Stimulated activated CD8-positive, alpha-beta memory T cell treated with anti-CD3 and anti-CD28 coated beads, Interleukin-15, amount 100 ng/mL, for 48 hours (primary cell): ENCODE measurements at places on chromosomes 1 and 21.

GRCh38 chr1:186623551-186623950 is 56.7 kb downstream of the PTGS2 start:
- no peak for DNase-seq

DNA sequence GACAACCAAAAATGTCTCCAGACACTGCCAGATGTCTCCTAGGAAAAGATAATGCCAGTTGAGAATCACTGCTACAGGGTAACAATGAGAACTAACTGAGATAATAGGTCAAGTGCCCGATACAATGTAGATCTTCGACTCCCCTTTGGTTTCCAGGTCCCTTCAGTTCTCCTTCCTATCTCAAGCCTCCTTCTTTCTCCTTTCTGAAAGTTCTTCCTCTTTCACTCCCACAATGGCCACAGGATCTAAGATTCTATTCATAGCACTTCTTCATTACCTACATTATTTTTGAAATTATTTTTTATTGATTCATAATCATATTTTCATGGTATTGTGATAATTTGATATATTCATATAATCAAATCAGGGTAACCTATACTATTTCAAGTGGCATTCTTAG is 6.3 kb downstream of the PFDN2 start:
- no peak for DNase-seq

GRCh38 chr1:243375596-243375995 is 119.8 kb downstream of the SDCCAG8 start:
- no peak for DNase-seq

- DNase-seq, result no peak
Observed at GRCh38 chr1:76302711-76303339, 228.3 kb downstream of the ST6GALNAC3 start.

DNA sequence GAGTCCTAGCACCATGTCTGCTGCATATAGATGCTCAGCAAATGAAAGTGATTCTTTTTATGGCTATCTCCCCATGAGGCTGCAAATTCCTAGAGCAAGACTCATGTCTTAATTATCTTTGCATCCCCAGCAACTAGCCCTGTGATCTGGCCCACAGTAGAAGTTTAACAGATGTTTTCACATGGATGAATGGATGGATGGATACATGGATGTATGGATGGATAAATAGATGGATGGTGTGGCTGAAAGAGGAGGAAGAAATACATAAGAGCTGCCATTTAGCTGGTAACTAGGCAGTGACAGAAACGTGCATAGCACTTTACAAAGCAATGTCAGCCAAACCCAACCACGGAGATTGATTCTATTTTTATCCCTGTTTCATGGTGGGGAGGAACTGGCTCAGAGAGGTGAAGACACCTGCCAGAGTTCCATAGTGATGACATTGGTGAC is 32.7 kb upstream of the ZBTB40 start:
- DNase-seq, result no peak

- no peak for DNase-seq
Observed at GRCh38 chr1:223847781-223848345, 2.1 kb upstream of the TP53BP2 start.

- no peak for DNase-seq
Observed at GRCh38 chr1:244757091-244757939, 78.1 kb upstream of the COX20 start.

GRCh38 chr1:157893686-157894085 is 52.1 kb upstream of the CD5L start:
- DNase-seq, result no peak

DNA sequence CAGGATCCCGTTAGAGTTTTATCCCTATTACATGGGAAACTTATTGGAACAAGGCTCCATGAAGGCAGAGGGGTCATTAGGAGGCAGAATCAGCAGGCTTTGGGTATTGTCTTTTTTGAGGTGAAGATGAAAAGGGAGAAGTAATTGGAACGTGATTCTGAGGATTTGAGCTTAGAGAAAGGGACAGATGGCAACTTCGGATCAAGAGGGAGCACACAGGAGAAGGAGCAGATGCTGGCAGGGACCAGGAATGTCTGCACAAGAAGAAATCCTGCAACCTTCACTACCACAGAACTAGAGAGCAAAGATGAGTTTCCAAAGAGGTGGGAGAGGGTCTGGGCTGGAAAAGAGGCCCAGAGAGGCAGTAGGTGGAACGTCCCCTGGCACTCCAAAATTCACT is 202.8 kb downstream of the RRAGC start:
- DNase-seq, result no peak
